ENCODE measurements at places on chromosomes 12 and 14.

DNA sequence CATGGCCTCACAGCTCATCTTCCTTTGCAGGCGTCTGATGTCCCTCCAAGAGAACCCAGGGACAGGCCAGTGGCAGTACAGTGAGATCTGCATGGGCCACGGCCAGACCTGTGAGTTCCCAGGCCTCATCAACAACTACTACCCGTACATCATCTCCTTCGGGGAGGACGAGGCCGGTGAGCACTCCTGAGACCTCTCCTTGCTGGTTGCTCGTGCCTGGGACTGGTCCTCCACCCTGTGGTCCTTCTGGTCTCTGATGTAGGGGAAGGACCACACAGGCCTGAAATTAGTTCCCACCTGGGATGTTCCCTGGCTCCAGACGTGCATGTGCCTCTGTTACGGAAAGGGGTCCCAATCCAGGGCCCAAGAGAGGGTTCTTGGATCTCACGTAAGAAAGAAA is 17.9 kb downstream of the HHIPL1 start:
- DNase-seq = no peak

DNA sequence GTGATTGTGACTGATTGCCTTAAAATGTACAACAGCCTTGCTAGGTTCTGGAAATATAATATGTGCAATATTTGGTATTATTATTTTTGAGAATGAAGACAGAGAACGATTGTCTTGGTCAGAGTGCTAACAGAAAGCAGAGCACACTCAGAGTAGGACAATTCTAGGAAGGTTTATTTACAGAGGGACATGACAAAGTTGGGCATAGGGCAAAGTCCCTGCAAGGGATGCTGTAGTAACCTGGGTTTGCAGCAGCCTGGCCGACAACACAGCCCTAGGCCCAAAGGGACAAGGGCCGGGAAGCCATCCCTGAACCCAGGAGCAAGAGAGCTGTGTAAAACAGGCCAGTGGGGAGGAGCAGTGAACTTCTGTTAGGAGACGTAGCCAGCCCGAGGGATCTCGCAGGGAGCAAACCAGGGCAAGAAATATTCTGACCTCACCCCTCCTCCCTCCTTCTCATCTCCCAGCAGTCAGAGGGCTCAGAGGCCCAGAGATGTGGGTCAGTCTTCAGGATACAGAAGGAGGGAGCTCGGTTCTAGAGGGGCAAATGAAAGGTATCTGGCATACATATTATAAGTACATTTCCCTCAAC is 51.0 kb upstream of the FERMT2 start:
- no peak for DNase-seq

DNA sequence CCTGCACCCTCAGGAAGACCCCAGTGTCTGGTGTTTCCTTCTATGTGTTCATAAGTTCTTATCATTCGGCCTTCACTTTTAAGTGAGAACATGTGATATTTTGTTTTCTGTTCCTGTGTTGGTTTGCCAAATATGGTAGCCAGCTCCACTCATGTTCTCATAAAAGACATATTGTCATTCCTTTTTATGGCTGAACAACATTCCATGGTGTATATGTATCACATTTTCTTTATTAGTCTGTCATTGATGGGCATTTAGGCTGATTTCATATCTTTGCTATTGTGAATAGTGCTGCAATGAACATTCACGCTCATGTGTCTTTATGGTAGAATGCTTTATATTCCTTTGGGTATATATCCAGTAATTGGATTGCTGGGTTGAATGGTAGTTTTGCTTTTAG is 645.1 kb downstream of the SLC16A7 start:
- no peak for DNase-seq

GRCh38 chr14:61444215-61444768 is 122.9 kb downstream of the PRKCH start:
- peak; percentile 17 for DNase-seq

DNA sequence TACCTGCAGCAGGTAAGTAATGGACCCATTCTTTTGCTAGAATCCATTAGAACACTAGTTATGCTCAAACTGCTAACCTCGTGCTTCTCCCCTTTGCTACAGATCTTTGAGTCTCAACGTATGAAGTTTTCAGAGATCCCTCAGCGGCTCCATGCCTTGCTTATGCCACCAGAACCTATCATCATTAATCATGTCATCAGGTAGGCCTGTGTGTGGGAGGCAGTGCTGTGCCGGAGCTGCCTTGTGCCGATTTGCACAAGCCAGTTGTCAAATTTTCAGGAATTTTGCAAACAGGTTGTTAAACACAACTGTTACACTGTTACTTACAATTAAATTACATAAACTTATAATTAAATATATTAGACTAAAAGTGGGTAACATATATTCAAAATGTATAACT is 5.2 kb downstream of the SMARCD1 start:
- DNase-seq = no peak

DNA sequence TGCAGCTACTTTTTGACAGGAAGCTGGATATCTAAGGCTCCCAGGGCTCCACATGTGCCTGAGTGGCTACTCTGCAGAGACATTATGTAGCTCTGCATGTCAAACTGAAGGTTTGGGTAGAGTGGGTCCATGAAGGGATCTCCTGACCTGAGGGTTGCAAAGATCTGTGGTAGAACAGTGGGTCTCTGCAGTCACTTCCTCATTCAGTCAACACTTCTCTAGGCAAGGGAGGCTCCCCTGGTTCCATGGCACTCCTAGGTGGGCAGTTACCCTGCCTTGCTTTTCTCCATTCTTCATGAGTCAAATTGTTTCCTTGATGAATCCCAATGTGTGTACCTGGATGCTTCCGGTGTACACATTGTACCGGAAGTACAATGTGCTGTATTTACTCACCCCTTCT is 57.4 kb downstream of the CMAS start:
- no peak for DNase-seq

DNA sequence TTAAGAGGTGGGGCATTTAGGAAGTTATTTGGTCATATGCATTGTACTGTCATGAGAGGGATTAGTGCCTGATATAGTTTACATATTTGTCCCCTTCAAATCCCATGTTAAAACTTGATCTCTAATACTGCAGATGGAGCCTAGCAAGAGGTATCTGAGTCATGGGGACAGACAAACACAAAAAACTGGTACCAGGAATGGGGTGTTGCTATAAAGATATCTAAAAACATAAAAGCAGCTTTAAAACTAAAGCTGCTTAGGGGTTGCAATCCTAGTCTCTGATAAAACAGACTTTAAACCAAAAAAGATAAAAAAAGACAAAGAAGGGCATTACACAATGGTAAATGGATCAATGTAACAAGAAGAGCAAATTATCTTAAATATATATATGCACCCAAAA is 11.6 kb downstream of the CRY1 start:
- DNase-seq = no peak

GRCh38 chr12:4991801-4992200 is 51.9 kb upstream of the KCNA5 start:
- DNase-seq = no peak

DNA sequence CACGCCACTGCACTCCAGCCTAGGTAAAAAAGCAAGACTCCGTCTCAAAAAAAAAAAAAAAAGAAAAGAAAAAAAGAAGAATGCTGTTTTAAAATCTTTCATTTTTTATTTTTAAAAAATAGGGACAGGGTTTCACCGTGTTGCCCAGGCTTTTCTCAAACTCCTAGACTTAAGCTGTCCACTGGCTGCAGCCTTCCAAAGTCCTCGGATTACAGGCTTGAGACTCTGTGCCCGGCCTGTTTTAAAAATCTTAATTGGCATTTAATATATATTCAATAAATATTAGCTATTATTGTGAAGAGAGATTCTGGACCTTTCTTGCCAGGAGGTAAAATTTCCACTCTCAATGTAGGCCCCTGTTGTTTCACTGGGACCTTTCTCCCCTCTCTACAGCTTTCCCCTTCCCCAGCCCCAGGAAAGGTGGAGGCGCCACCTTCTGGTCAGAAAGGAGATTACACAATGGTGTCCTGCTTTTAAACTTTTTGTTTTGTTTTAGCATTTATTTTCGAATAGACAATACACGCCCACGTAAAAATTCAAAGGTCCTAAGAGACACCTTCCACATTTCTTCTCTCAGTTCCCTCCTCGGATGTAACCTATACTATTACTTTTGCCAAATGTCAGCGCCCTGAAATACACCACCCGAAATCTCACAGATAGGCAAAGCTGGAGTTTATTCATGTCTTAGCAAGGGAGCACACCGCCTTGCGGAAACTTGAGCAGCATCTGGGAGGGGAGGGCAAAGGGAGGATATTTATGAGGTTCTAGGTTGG is 23.8 kb upstream of the PHC1 start:
- DNase-seq = peak; percentile 25

All from NCI-H1417 (cell line).